ENCODE measurements at places on chromosomes 2 and 18. TPM values are rescaled to one million over a fixed set of nuclear protein-coding genes. Genes with fewer than 3 reads are reported as not detected.

- no peak for DNase-seq
Measured at GRCh38 chr2:170277951-170278350, 100.0 kb downstream of the MYO3B start.

DNA sequence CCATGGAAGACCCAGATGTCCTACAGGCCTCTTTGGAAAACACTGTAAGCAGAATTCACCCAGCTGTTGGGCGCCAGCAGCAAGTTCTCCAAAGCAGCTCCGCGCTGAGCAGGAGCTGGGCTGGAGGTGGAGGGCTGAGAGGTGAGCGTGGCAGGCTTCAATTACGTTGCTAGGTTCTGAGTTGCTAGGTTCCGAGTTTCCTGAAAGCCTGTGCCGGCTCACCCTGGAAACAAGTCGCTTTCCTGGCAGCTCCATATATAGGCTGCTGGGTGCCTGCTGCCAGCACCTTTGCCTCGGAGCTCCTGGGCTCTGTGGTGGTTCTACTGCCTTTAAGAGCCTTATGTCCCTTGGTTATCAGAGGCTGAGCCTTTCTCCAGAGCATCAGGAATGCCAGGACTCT lies 14.4 kb upstream of the EGR4 start:
- no peak for DNase-seq

DNA sequence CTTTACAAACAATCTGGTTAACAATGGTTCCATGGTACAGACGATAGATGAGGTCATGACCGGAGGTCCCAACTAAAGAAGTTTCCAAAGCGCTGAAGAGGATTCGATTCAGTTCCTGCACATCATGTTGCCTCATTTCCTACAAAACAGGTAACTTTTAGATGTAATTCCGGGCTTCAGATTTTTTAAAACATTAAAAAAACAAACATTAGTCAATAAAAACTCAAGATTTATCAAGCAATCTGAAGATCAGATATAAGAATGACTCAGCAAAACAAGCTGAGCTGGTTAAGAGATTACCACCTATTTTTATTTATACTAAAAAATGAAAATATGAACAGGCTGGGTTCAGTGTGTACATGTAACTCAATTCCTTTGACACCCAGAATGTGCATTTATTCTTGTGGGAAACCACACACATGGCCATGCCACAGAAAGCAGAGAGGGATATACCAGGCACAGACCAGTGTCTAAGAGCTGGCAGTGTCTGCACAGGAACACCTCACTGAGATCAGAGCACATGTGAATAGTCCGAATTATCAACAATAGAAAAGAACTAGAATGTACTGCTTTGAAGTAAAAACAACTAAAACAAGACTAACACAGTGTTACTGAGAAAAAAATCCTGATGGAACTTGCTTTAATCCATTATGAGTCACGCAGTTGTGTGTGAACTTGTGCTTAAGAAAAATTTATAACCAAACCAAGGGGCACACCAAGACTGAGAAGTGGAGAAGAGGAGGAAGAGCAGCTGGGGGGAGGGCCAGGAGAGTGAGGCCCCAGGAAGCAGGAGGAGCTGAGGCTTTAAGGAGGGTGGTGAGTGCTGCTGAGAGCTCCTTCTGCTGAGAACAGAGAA lies 9.5 kb downstream of the USP40 start:
- DNase-seq = no peak

DNA sequence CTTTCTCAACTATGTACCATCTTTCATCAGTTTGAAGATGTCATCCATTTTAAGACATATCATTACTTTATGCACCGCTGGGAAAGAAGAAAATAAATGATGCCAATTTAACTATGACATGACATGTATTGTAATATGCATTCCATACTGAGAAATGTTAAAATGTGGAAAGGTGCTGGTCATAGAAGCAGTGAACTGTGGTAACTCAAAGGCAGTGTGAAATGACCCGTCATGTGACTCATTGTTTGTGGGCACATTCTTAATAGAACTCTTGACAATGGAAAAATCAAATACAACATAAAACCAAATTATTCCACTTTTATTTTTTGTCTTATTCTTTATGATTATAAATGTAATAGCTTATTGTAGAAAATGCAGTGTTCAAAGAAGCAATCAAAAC lies 455.0 kb upstream of the ST6GAL2 start:
- no peak for DNase-seq

DNA sequence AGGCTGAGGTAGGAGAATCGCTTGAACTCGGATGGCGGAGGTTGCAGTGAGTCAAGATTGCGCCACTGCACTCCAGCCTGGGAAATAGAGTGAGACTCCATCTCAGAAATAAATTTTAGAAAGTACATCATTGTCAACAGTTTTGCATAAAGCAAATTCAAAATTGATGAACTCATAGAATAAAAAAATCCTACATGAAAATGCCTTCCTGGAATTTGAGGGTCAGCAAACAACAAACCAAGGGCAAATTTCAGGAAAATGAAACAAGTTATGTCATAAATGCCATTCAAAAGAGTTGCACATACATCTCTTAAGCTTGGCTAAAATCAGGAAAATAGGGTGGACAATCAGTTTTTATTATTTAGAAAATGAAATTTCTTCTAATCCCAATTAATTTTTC lies 45.1 kb downstream of the COL5A2 start:
- DNase-seq = no peak

DNA sequence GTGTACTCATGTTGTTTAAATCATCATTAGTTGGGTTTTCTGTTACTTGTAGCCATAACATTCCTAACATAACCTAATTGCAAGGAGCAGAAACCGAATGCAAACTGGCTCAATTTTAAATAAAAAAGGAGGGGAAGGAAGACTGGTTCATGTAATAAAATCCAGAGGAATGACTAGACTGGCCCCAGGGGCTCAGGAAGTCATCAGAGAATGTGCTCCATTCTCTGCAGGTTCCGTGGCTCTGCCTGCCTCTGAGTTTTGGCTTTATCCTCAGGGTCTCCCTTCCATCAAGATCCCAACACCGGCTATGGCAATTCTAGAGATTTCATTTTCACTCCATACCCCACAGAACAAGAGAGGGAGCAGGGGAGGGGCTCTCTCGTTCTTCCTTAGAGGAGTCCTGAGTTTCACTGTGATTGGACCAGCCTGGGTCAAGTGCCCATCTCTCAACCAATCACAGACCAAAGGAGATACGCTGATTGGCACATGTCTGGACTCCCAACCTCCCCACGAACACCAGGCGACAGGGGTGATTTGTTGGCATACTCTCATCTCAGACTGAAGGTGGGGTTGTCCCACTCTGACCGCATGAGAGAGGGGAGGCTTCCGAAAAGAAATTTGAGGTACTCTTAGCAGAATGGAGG lies 64.8 kb downstream of the NPPC start:
- DNase-seq = peak; percentile 38

DNA sequence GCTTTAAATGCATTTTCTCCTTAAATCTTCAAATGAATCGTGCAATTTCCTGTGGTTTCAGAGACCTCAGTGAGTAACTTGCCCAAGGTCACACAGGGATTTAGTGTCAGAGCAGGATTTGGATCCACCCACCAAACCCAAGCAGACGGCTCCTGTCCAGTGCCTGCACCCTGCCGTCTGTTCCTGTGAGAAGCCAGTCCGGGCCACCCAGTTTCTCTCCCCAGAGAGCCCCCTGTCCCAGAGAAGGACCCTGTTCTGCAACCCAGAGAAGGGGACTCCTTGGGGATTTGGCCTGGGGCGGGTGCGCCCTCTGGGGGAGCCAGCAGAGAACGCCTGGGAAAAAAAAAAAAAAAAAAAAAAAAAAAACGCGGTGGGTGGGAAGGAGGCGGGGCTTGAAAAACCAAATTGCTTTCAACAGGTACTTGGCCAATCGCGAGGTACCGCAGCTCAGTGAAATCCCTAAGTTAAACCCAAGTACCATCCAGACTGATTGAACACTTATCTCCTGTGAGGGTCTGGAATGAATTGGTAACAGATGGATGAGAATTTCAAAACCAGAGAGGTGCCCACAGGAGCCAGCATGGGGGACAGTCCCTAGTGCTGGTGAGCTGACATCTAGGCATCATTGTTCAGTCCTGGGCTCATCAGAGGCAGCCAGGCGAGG lies 30.9 kb upstream of the REEP1 start:
- peak; percentile 78 for DNase-seq

The GCKR gene
- 0.07 TPM for total RNA-seq

The OTX1 gene
- 0.26 TPM for total RNA-seq

The SLC30A3 gene
- 0.89 TPM for total RNA-seq

The SERPINB2 gene
- not detected for total RNA-seq

The ZBTB14 gene
- total RNA-seq = 19.9 TPM

Data from H7 (cell line).